ENCODE measurements at places on chromosomes 6 and 20.

DNA sequence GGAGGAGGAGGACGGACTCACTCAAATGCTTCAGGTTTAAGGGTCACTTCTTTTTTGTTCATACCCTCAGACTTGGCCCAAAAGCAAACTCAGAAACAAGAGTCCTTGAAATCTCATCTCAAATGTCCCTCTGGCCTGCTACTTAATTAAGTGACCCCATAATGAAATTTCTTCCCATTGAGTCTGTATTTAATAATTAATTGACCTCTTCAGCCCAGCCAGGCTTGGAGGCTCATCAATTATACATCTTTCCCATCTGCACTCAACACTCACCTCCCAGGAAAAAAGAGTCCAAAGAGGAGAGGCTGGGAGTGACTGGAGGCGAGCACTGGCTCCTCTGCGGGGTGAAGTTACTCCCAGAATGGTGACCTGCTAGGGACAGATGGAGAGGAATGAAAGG lies 90.5 kb upstream of the EYA2 start:
- DNase-seq = no peak

DNA sequence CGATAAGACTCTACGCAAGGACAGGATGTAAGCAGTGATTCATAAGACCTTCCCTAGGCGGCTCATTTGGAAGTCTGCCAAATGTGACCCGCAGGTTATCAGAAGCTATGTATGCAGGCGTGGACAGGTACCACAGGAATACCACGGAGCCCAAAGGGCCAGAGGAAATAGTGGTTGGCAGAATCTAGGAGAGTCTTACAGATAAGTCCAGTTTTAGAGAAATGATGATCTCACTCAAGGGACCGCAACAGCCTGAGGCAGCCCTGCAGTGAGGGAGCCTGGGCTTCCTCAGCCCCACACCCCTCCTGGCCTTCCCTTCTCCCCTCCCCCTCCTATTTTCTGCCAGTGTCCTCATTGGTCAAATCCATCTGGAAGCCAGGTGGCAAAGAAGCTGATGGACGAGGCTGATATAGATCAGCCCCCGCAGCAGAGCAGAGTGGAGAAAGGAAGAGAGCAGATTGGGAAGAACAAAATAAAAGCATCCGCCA lies 110.6 kb downstream of the FNDC1 start:
- no peak for DNase-seq

- no peak for DNase-seq
Measured at GRCh38 chr20:64041781-64042053, 5.7 kb downstream of the C20orf204 start.

- no peak for DNase-seq
Measured at GRCh38 chr20:49123982-49124381, 64.2 kb downstream of the STAU1 start.

DNA sequence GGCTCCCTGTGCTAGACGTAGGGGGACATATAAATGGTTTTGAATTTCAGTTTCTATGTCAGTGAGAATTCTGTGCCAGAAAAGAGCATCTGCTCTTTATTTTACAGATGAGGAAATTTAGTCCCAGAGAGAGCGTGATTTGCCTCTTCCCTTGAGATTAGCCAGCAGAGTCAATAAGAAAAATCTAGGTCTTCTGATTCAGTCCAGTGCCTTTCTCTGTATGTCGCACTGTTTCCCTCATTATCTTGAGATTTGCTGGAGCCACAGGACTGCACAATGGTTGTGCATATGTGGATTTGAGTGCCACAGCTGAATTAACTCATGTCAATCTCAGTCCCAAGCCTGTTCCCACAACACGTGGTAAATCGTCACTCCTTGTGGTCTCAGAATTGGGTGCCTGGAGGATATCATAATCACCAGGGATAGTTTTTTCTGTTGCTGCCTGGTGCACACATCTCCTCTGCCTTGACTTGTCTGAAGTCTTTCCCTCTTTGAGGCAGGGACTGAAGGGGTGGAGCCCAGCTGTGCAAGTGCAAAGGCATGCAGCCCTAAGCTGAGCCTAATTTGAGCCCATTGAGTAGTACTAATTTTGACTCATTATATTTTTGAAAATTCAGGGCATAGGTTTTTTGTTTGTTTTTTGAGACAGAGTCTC lies 276.7 kb downstream of the SOX4 start:
- no peak for DNase-seq

GRCh38 chr20:17457588-17458190 lies 73.5 kb downstream of the BFSP1 start:
- no peak for DNase-seq

Data from K562 (cell line).